ENCODE measurements at places on chromosomes 1 and 21.
A peak's percentile ranks its signal among the peaks of the same experiment; 100 is the strongest.

GRCh38 chr1:88610687-88611086 is 73.4 kb upstream of the PKN2 start:
- ATAC-seq: no peak

DNA sequence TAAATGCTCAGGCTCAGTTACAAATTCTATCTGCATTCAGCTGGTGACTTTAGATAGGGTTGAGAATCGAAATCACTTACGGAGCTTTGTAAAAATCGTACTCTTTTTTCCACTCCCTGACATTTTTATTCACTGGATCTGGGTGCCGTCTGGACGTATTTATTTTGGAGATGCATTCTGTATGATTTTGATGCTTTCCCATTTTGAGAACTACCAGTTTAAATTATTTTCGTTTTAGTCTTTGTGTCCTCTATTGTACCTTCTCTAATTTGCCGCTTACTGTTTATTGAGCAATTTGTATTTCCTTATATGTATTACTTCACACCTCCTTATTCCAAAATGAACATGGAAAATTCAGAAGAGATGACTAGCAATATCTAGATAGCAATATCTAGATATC is 96.2 kb downstream of the FASLG start:
- ATAC-seq: no peak

DNA sequence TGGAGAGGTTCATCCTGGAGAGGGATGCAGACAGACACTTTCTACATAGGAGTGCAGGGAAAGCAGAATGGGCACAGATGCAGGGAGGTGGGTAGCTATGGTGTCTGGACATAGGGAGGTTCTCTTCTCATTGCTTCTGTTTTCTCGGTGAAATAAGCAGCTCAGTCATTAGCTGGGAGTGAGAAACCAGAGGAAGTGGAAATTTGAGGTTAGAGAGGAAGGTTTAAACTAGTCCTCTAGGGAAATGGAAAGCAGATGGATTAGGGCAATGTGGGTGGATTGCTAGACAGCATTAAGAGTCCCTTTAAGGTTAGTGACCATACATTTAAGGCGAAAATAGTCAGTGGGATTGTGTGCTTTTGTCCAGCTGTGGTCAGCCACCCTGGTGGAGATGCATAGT is 39.6 kb downstream of the MPZL1 start:
- ATAC-seq: no peak

DNA sequence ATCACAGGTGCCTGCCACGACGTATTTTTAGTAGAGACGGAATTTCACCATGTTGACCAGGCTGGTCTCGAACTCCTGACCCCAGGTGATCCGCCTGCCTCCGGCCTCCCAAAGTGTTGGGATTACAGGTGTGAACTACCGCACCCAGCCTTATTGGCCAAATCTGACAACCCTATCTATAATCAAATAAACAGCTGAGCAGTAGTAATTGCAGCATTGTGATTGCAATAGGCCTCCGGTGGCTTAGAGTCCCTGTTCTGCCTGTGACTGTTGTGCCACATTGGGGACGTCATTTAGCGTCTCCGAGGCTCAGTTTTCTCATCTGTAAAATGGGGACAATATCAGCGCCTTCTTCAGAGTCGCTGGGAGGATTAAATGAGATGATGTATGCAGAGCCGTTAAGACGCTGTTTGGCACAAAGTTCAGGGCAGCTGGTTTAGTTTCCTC is 569 bp upstream of the CAPN2 start:
- no peak for ATAC-seq

DNA sequence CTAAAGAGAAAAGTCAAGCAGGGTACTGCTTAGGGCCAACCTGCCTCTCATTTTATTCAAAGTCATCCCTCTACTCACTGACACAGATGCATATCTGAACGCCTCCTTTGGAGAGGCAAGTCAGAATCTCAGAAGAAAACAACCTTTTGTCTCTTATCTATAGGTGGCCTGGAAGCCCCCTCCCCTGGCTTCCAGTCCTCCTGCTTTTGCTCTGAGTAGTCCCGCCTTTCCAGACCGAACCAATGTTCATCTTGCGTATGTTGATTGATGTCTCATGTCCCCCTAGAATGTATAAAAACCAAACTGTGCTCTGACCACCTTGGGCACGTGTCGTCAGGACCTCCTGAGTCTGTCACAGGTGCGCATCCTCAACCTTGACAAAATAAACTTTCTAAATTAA is 81.8 kb downstream of the WDR4 start:
- no peak for ATAC-seq

DNA sequence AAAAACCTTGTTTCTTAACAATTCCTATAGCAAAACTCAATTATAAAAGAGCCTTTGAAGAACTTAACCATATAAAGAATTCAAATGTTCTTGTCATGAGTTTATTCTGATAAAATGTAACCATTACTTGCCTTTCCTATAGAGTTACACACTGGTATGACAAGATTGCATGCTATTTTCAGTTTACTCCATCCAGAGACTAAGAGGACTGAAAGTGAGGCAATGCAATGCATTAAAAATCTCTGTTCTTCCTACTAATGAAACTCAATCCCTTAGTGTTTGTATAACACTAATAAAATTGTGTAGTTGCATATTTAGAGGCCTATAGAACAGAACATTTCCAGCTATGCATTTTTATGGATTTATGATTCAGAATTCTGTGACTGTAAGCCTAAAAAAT is 88.1 kb downstream of the COP1 start:
- ATAC-seq: no peak

GRCh38 chr1:180863158-180863775 is 49.4 kb upstream of the KIAA1614 start:
- ATAC-seq: no peak

DNA sequence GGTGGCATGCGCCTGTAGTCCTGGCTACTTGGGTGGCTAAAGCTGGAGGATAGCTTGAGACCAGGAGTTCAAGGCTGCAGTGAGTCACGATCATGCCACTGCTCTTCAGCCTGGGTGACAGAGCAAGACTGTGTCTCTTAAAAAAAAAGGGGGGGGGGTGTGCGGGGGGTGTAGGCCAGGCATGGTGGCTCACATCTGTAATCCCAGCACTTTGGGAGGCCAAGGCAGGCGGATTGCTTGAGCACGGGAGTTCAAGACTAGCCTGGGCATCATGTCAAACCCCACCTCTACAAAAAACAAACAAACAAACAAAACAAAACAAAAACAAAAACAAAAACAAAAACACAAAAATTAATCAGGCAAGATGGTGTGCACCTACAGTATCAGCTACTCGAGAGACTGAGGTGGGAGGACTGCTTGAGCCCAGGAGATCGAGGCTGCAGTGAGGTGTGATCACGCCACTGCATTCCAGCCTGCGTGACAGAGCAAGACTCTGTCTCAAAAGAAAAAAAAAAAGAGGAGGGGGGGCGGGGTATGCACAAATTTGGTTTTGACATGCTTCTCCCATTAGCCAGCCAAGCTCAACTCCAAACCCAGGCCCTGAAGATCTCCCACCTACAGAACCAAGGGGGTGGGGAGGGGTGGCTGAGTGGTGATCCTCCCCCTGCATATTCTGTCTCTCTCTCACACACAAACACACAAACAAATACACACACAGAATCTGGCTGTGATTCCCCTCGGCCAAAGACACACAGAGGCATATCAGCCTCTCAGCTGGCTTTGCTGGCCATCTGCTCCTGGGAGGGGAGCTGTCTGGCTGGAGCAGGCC is 3.1 kb downstream of the PTAFR start:
- no peak for ATAC-seq

GRCh38 chr1:162970021-162970420 is 99.1 kb upstream of the RGS4 start:
- ATAC-seq: no peak

- ATAC-seq: peak; percentile 35
Measured at GRCh38 chr1:63668298-63668697, 75.1 kb downstream of the PGM1 start.

- ATAC-seq: no peak
Measured at GRCh38 chr1:201190624-201191051, at the start of gene IGFN1. IGFN1 (plus strand) TSS chr1:201190824; CDS start chr1:201193294, 2,470 bp downstream.

DNA sequence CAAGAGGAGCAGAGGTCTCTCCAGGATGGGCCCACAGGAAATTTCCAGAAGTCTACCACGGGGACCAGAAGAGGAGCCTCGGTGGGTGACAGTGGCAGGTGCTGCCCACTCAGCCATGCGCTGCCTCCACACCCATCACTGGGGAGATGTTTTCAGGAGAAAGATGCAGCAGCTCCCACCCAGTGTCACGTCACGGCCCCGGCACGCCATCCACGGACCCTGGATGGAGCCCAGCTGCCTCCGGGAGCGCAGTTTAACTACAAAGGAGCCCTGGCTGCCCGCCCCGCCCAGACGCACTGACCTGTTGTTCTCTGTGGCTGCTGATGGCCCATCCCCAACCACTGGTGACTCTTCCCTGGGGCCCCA is 6.8 kb downstream of the TSPEAR start:
- no peak for ATAC-seq

- ATAC-seq: no peak
Measured at GRCh38 chr1:47934243-47934805, 62.9 kb downstream of the TRABD2B start.
